ENCODE measurements at places on chromosomes 7 and 10. TPM values are rescaled to one million over a fixed set of nuclear protein-coding genes. Genes with fewer than 3 reads are reported as not detected.
A peak's percentile ranks its signal among the peaks of the same experiment; 100 is the strongest.

- no peak for DNase-seq
Measured at GRCh38 chr10:60189861-60190475, 199.7 kb downstream of the ANK3 start.

- DNase-seq: no peak
Measured at GRCh38 chr10:48744587-48744986, 59.9 kb downstream of the WDFY4 start.

DNA sequence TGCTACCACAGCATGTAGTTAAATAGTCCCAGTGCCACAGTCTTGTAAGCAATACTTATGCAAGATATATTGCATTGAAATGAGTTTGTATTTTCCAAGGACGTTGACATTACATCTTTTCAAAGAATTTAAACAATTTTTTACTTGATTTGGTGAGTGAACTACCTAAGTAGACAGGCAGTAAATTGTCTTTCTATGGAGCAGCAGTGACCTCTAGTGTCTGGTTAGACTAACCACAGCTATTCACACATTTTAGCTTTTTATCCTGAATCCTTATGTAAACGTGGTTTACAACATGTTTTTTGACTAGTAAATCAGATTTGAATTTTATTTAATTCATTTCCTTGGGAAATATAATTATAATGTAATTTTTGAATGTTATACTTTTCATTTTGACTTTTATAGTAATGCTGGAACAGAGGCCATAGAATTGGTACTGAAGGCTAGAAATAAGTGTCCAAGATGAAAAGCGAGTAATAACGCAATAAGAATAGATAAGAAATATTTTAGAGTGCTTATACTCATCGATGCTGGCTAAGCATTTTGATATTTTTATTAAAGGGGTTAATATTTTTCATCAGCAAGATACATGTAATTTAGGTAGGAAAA, 5.6 kb downstream of the LRRTM3 start:
- DNase-seq: peak; percentile 54

GRCh38 chr7:26198781-26199169, 1.8 kb downstream of the HNRNPA2B1 start:
- DNase-seq: no peak

- DNase-seq: no peak
Measured at GRCh38 chr7:107584716-107585115, 4.7 kb downstream of the BCAP29 start.

- DNase-seq: peak; percentile 48
Measured at GRCh38 chr7:81886211-81886764, 116.4 kb upstream of the HGF start.

DNA sequence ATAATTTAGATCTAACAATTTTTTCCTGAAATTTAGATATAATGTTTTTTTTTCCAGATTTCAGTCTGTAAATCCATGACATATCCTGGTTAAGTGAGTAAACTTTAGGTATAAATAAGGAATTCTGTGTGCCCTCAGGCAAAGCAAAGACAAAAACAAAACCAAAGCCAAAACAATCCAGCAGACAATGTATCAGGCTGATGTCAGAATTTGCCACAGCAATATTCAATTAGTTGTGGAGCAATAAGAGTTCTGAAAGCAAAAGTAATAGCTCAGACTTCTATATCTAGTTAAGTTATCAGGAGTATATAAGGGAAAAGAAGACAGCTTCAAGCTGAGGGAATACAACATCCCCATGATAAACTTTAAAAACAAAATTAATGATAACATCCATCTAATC, 82.0 kb downstream of the MKX start:
- DNase-seq: no peak

Gene MMRN2
- 1.9 TPM for total RNA-seq

DNA sequence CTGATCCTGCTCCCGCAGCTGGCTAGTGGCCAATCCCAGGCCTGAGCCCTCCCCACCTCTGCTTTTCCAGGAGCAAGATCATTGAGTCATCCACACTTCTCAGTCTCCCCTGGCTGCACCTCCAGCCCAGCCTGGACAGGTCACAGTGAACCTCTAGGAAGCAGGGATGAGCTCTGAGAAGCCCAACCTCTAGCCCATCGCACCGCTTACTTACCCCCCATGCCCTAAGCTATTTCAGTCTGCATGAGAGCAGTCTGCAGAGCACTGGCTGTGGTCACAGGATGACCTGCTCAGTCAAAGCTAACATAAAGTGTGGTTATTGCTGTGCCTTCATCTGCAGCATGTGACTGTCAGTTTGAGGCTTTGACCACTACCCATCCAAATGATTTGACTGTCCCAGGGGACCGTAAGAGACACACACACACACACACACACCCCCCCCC, 129.2 kb downstream of the SORBS1 start:
- DNase-seq: no peak

Gene HECW1
- not detected for total RNA-seq

- DNase-seq: no peak
Measured at GRCh38 chr7:128389085-128389617, 20.6 kb downstream of the IMPDH1 start.

Gene PSD
- total RNA-seq: 0.46 TPM

DNA sequence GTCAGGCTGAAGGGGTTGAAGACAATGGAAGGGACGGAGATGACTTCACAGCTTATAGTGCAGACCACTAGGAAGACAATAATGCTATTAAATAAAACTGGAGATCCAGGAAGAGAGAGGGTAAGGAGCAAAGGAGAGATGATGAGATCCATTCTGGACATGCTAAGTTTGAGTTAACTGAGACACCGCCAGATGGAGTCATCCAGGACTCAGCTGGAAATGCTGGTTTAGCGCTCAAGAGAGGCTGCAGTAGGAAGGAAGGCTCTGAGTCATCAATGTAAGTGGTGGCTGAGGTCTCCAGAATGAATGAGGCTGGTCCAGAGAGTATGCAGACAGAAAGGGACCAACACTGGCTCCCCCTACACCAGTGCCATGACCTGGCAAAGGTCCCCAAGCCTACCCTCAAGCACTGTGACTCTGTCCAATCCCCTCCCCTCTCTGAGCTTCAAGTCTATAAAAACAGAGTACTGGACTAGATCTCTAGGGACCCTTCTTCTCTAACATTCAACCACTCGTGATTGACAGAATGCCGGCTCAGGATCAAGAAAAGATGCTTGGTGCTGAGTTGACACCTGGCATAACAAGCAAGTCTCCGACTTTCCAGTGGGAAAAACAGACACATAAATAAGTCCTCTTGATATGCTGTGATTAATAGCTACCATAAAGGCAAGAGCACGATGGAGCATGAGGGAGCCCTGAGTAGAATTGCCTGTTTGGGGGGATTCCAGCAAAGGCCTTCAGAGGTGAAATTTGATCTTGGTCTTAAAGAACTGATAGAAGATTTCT, 8.9 kb downstream of the GFRA1 start:
- peak; percentile 8 for DNase-seq

Gene ANKRD26
- 9.9 TPM for total RNA-seq

- no peak for DNase-seq
Measured at GRCh38 chr10:112831859-112832258, 118.2 kb upstream of the TCF7L2 start.

DNA sequence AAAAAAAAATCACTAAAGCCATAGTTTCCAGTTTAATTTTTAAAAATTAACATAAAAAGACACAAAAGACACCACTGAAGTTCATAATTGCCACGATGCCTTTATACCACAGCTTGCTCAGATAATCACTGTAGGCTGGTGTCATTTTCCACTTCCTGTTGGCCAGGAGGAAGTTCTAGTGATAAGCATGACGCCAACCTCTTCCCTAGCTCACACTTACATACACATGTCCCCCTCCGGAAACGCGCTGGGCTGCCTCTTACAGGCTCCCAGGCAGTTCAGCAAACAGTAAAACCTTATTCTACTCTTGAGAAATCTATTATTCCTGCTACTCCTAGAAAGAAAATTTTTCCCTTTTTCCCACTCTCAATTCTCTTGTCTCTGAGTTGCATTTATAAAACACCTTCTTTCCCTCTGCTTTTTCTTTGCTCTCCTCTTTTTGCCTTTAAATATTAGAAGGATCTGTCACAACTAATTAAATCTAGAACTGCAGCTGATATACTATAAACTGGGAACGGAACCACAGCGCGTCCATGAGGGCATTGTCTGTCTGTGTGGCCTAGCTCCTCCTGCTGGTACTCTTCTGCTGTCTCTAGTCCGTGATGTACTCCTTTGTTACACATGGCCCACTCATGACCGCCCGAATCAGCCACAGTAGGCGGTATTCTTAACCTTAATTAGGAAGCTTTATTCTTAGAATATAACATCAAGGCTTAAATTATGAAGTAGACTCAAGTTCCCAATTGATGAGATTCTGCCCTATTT, 664.9 kb downstream of the CNTNAP2 start:
- no peak for DNase-seq

DNA sequence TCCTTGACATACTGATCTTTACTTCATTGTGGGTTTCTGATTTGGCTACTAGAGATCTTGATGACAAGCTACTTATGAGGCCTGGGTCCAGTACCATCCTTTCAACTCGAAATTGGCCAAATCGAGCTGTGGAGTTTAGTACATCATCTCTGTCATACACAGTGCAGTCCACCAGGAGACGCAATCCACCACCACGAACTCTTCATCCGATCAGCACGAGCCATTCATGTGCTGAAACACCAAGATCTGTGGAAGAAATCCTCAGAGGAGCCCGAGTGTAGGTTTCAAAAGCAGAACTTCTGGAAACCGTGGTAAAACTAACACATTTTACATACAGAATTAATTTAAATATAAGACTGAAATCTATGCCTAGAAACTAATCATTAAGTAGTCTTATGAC, 14.2 kb downstream of the DNAJC9 start:
- no peak for DNase-seq

Gene EPO
- total RNA-seq: not detected

DNA sequence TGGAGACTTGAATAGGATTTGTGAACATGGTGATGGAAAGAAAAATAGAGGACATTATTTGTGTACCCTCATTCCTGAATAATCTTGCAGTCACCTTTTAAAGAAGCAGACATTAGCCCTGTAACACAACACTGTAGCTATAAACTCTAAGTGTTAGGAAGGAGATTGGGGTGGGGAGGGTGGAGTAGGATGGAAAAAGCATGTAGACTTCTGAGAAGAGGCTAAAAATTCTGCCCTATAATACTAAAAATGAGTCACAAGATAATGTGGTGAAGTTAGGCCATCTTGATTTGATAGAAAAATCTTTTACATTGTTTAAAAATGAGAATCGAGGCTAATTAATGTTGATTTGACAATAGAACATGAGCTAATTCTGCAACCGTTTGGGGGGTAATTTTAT, 128.8 kb downstream of the LCOR start:
- DNase-seq: no peak

DNA sequence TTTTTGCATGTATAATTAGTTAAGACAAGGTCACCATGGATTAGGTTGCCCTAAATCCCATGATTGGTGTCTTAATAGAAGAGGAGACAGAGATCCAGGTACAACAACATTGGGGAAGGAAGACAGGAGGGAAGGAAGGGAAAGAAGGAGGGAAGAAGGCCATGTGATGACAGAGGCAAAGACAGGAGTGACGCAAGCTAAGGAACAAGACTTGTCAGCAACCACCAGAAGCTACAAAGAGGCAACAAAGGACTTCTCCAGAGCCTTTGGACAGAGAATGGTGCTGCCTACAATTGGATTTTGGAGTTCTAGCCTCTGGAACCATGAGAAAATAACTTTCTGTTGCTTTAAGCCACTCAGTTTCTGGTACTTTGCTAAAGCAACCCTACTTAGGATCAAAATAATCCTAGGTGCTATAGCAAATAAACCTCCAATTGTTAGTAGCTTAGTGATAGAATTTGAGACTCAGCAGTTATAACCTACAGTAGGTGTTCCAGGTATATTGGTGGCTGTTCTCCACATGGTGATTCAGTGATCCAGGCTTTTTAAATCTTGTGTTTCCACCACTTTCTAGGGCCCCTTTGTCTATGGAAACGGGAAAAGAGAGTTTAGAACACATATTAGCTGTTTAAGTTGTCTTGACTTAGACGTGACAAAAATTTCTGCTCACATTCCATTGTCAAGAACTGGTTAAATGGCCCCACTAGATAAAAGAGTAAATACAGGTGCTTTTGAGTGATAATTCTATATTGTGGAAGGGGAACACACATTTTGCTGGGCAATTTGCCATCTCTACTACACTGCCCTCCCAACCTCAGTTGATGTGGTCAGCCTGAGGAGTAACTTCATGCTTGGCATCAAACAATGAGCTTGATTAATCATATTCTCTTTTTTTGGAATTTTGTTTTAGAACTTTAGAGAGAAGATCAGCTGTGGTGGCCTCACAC, 70.5 kb upstream of the SP4 start:
- DNase-seq: no peak

Gene PRR15
- not detected for total RNA-seq

GRCh38 chr10:33774857-33775256, 440.4 kb upstream of the NRP1 start:
- DNase-seq: no peak

GRCh38 chr7:105216786-105217185, 171.9 kb downstream of the SRPK2 start:
- no peak for DNase-seq

Gene CALCR
- total RNA-seq: not detected

Gene MKX
- total RNA-seq: not detected

Gene SUN3
- total RNA-seq: not detected

GRCh38 chr7:2140216-2141020, 92.3 kb downstream of the MAD1L1 start:
- no peak for DNase-seq

Gene SLC26A5
- not detected for total RNA-seq

DNA sequence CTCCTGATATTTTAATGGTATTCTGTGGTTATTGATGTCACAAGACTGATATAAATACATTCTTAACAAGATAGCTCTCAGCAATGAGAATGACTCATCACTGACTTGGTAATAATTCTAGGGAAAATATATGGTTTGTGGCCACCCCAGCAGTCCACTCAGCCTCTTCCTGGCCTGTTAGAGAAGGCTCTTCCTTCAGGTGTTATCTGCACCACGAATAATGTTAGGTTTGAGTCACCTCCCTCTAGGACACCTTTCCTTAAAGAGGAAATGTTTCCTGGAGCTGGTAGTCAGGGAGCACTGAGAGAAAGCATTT, 163.3 kb downstream of the SVIL start:
- DNase-seq: peak; percentile 79

Gene SLC29A4
- 4.7 TPM for total RNA-seq

GRCh38 chr10:27742195-27743011, 3.2 kb downstream of the MKX start:
- peak; percentile 79 for DNase-seq

DNA sequence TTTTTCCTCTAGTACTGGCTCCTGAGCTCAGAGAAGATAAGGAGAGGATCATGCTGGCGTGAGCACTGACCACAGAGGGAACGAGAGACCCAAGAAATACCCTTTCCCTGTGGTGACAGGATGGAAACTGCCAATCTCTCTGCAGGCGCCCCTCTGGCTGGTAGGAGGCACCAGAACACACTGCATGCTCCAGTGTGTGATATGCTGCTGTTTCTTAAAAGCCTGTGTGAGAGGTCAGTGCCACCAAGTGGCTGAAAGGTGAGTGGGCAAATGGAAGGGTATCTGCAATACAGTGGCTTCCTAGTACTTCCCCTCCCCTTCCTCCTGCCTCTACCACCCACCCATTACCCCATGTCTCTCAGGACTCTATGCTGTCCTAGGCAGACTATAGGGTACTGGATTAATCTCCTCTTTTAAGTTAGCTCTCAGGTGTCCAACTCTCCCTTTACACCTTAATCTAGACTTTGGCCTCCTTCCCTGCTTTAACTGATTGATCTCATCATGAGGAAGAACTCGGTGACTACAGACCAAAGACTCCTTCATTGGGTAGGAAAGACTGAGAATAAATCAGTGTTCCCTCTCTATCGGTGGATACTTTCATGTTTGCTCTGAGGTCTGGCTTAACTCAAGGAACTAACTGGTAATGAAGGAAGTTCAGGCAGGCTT, 283.6 kb downstream of the ADRA2A start:
- DNase-seq: peak; percentile 50
